T-helper 1 cell (primary cell): ENCODE measurements at places on chromosomes 7 and 10.

- DNase-seq: no peak
These were observed 61.6 kb upstream of the CAMK1D start for GRCh38 chr10:12287772-12288171.

DNA sequence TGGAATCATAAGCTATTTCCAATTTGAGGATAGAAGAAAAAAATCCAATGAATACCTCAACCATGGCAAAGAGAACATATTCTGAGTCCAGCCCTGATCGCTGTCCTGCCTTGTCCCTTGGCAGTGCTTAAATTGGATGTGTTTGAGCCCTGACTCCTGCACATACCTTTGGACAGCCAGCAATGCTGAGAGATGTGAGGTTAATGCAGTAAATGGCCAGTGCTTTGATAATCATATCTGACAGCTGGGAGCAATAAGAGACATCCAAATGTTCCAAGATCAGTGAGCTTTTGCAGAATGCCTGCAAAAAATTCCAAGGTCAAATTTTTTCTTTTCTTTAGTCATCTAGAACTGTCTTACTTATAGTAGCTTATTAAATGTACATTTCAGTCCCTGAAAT lies 80.1 kb upstream of the LRRC17 start:
- no peak for DNase-seq

DNA sequence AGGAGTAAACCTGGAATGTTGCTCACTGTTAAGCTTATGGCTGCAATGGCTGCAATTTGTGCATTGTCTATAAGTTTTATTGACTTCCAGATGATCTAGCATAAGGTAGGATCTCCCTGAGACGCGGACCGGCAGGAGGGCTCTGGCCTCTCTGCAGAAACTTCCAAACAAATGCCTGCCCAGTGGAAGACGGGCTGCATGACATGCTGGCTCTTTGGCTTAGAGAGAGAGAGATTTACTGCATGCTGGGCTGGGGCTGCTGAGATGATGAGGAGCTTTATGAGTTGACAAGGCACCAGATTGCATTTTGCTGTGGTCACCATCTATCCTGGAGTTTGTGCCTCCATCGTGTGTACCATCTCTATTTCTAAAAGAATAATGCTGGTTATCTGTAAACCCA lies 193.2 kb downstream of the GALNT17 start:
- DNase-seq: no peak

GRCh38 chr7:8152489-8153192 lies 109.3 kb downstream of the ICA1 start:
- no peak for DNase-seq

DNA sequence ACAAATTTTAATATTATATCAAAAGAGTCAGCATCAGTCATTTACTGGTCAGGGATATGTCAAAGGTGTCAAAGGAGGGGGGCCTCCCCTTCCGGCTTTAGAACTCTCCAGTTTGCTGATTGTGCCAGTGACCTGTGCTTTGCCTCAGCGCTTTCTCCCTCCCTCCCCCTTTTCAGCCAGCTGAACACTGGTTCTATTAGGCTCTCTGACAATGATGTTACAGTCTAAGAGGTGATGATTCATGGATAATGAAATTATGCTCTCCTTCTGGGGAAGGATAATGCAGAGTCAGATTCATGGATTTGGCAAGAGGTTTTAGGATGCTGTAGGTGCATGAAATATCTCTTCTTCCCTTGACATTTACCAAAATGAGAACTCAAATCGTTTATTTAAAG lies 6.1 kb downstream of the LRRTM3 start:
- DNase-seq: no peak
